Camera-type eye (tissue), 1 donor: ENCODE measurements at places on chromosomes 12 and 14. TPM values are rescaled to one million over a fixed set of nuclear protein-coding genes. Genes with fewer than 3 reads are reported as not detected.

P2RX7 gene
- 4.0 TPM for total RNA-seq

GPX2 gene
- total RNA-seq, result 1.5 TPM

TMEM30B gene
- 6.3 TPM for total RNA-seq

DNAJC22 gene
- 1.4 TPM for total RNA-seq

RPL10L gene
- not detected for total RNA-seq

IL31 gene
- not detected for total RNA-seq

MANSC1 gene
- total RNA-seq, result 5.6 TPM

KCNK13 gene
- total RNA-seq, result 1.4 TPM

RIPK3 gene
- total RNA-seq, result 4.4 TPM

OLR1 gene
- 0.60 TPM for total RNA-seq

HNRNPC gene
- 598 TPM for total RNA-seq

NRXN3 gene
- total RNA-seq, result 101 TPM

SLC25A21 gene
- 0.49 TPM for total RNA-seq

TGM1 gene
- total RNA-seq, result 6.2 TPM

PIWIL1 gene
- total RNA-seq, result 1.5 TPM

SYNDIG1L gene
- total RNA-seq, result 0.60 TPM

ANKRD33 gene
- 4.2 TPM for total RNA-seq

PELI2 gene
- 39.3 TPM for total RNA-seq

FAM90A1 gene
- 0.16 TPM for total RNA-seq

CD163L1 gene
- 7.4 TPM for total RNA-seq

TOMM20L gene
- not detected for total RNA-seq

CLEC2A gene
- 1.1 TPM for total RNA-seq

AMHR2 gene
- 0.71 TPM for total RNA-seq

DDHD1 gene
- 99.2 TPM for total RNA-seq

CKAP4 gene
- total RNA-seq, result 135 TPM

BEGAIN gene
- 8.8 TPM for total RNA-seq

FOXA1 gene
- total RNA-seq, result 3.1 TPM

SLC6A15 gene
- 71.4 TPM for total RNA-seq

JAG2 gene
- 22.8 TPM for total RNA-seq

ZNF664 gene
- total RNA-seq, result 108 TPM

GLI1 gene
- total RNA-seq, result 7.1 TPM

COX8C gene
- total RNA-seq, result not detected

TCL1B gene
- not detected for total RNA-seq

REM2 gene
- total RNA-seq, result 2.0 TPM
